Muscle of leg (tissue), 16 donors: ENCODE measurements at places on chromosomes 12 and 14. TPM values are rescaled to one million over a fixed set of nuclear protein-coding genes. Genes with fewer than 3 reads are reported as not detected.

Gene B3GNT4
- total RNA-seq, result 0.04 TPM

Gene NKX2-8
- not detected for total RNA-seq

Gene COA8
- 59.1 TPM for total RNA-seq

Gene FERMT2
- total RNA-seq, result 100 TPM

Gene C12orf50
- total RNA-seq, result 0.09 TPM

Gene SLC25A21
- 1.1 TPM for total RNA-seq

Gene CAPS2
- 4.0 TPM for total RNA-seq

Gene ALX1
- total RNA-seq, result 0.62 TPM

Gene SCARB1
- 7.3 TPM for total RNA-seq

Gene CISTR
- total RNA-seq, result not detected

Gene RNU4-1
- 636 TPM for total RNA-seq

Gene ACRBP
- 1.4 TPM for total RNA-seq

Gene KLHL33
- 1.1 TPM for total RNA-seq

Gene RERGL
- 0.49 TPM for total RNA-seq

Gene HOXC13
- 0.04 TPM for total RNA-seq

Gene CCDC175
- total RNA-seq, result not detected

Gene DIO2
- total RNA-seq, result 0.80 TPM

Gene KCNMB4
- total RNA-seq, result 8.2 TPM

Gene LYSET
- total RNA-seq, result 12.1 TPM

Gene BCL2L2
- total RNA-seq, result 15.1 TPM

Gene OR6C76
- not detected for total RNA-seq

Gene DHRS2
- 0.09 TPM for total RNA-seq

Gene SLCO1C1
- 0.40 TPM for total RNA-seq

Gene DPF3
- 1.3 TPM for total RNA-seq

Gene GLIPR1L1
- total RNA-seq, result not detected

Gene AP4S1
- 12.5 TPM for total RNA-seq

Gene CPNE6
- total RNA-seq, result not detected

Gene LRRC10
- total RNA-seq, result not detected

Gene TMCC3
- 16.3 TPM for total RNA-seq
